Uterus (tissue), 4 donors: ENCODE measurements at places on chromosomes 11 and 22. TPM values are rescaled to one million over a fixed set of nuclear protein-coding genes. Genes with fewer than 3 reads are reported as not detected.
A peak's percentile ranks its signal among the peaks of the same experiment; 100 is the strongest.

DNA sequence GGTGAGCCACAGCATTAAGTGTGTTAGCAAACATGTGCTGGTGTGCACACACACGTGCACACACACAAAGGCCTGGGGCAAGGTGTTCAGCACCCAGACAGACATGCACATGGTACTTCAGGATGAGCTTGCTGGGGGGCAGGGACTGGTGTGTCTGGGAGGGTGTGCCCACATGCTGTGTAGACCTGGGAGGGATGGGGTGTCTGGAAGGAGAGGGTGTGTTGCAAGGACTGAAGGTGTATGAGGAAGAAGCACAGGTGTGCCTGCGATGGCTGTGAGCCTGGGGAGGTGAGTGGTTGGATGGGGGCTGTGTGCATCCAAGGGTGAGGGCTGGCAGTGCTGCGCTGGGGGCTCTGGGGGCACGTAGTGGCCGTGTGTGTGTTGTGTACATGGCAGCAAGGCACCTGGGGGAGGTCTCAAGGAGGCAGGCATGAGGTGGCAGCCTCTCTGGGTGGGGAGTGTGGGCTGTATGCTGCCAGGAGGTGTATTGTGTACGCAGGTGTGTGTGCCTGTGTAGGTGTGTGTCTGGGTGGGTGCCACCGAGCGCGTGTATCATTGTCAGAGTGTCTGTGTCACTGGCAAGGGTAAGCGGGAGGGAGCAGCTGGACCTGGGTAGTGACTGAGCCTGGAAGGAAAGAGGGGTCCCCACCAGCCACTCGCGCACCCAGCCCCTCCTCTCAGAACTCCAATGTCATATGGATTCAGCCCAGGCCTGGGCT lies 2.2 kb downstream of the NRXN2 start:
- no peaks in the 10 kb centered on the region for H3K36me3 ChIP-seq
- H3K4me1 ChIP-seq: no peaks in the 10 kb centered on the region
- H3K27ac ChIP-seq: no peak overlapping the region

The OR51B2 gene
- total RNA-seq: not detected

The FIBIN gene
- total RNA-seq: 40.3 TPM

DNA sequence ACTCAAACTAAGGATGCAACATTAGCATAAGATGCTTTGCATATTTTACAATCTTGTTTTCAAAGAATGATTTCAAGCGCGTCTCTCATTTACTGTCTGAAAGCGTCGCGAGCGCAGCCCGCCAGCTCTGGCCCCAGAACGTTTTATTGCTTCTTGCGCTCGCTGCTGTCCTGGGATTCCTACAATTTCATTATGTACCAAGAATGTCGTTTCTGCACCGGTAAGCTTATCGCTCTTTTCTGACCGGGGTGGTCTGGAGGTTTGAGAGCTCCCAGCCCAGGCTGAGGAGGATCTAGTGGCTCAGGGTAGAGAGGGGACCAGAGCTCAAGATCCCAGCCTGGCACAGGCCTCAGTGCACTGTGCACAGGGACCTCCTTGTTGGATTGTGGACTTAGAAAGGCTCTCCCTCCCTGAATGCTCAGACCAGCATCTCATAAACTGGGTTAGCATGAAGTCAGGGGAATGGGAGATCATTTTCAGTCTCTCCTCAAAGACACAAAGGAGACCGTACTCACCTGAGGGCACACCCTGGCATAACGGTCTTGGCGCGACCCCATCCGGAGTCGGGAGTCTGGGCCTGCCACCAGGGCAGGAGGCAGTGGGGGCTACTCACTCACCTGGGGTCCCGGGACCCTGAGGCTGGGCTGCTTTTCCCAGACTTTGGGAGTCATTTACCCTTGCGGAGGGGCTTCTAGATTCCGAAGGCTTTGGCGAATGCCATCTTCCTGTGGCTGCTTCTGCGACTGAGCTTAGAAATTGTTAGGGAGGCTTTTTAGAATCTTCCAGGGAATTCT lies 817.4 kb downstream of the BRD1 start:
- no peaks in the 10 kb centered on the region for H3K4me1 ChIP-seq
- H3K27ac ChIP-seq: no peak overlapping the region
- no peaks in the 10 kb centered on the region for H3K36me3 ChIP-seq

GRCh38 chr22:47899894-47900293 lies 1137.4 kb downstream of the TBC1D22A start:
- H3K27me3 ChIP-seq: no peaks in the 10 kb centered on the region
- no peaks in the 10 kb centered on the region for H3K4me1 ChIP-seq
- DNase-seq: no peak
- H3K36me3 ChIP-seq: no peaks in the 10 kb centered on the region
- no peak overlapping the region for H3K27ac ChIP-seq
- no peak overlapping the region for H3K4me3 ChIP-seq

DNA sequence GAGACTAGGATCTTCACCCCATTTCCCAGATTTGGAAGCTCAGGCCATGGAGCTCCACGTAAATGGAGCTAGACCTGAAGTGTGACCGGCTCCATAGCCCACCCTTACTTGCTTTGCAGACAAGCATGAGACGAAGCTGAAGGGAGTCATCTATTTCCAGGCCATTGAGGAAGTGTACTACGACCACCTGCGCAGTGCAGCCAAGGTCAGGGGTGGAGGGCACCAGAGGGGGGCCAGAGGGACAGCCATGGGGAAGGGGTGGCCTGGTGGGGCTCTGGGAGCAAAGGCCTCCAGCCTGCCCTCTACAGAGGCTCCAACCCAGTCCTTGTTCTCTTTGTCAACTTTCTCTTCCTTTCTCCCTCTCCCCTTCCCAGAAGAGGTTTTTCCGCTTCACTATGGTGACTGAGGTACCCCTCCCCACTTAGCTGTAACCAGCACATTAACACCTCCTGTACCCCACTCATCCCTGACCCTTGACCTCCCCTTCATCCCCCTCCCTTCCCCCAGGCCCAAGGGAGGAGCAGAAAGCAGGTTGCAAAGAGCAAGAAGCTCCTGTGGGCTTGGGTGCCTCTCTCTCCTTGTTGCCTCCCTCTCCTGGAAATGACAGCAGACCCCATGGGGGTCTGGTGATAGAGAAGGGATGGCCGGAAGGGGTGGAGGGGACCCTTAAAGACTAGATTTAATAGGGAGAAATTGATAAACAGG lies 23.8 kb downstream of the TREH start:
- no peaks in the 10 kb centered on the region for H3K36me3 ChIP-seq
- no peak overlapping the region for H3K27ac ChIP-seq
- DNase-seq: no peak
- no peaks in the 10 kb centered on the region for H3K27me3 ChIP-seq
- no peak overlapping the region for H3K4me3 ChIP-seq

DNA sequence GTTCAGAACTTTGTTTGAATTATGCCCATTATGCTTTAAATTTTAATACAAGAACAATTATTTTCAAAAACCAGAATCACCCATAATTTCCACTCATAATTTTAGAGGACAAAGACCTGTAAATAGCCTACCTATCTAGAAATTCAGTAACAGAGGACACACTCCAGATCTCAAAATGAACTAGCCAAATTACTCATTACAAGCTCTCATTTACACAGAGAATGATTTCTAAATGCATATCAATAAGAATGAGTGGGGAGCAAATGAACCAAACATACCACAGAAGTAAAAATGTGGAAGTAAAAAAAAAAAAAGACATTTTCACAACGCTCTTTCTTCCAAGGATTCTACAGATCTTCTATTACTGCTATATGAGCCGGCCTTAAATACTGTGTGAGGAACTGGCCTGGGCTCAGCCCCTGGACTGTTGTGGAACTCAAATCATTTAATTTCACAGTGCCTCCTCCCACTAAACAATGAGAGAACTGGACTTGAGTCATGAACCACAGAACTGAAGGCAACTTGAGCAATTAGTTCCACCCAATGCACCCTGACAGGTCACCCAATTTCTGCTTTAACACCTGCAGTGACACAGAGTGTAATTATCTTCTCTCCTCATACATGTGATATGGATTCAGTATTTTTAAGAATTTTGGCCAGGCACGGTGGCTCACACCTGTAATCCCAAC lies 8.0 kb downstream of the MRTFA start:
- no peaks in the 10 kb centered on the region for H3K36me3 ChIP-seq
- no peak for DNase-seq
- no peaks in the 10 kb centered on the region for H3K4me1 ChIP-seq
- no peaks in the 10 kb centered on the region for H3K27me3 ChIP-seq
- no peak overlapping the region for H3K27ac ChIP-seq
- no peak overlapping the region for H3K4me3 ChIP-seq

- H3K36me3 ChIP-seq: no peaks in the 10 kb centered on the region
- H3K4me3 ChIP-seq: no peak overlapping the region
- H3K4me1 ChIP-seq: no peaks in the 10 kb centered on the region
- DNase-seq: no peak
- H3K27ac ChIP-seq: no peak overlapping the region
Measured at GRCh38 chr11:132050049-132050448, 679.6 kb downstream of the NTM start.

- H3K27me3 ChIP-seq: no peaks in the 10 kb centered on the region
- H3K4me3 ChIP-seq: no peak overlapping the region
- H3K36me3 ChIP-seq: no peaks in the 10 kb centered on the region
- no peak overlapping the region for H3K27ac ChIP-seq
- H3K4me1 ChIP-seq: no peaks in the 10 kb centered on the region
Measured at GRCh38 chr11:76680518-76681425, 10.2 kb upstream of the LRRC32 start.

GRCh38 chr11:47333886-47334443 lies 18.5 kb downstream of the MYBPC3 start:
- no peaks in the 10 kb centered on the region for H3K27me3 ChIP-seq
- H3K4me1 ChIP-seq: no peaks in the 10 kb centered on the region
- no peaks in the 10 kb centered on the region for H3K36me3 ChIP-seq
- H3K4me3 ChIP-seq: no peak overlapping the region
- H3K27ac ChIP-seq: no peak overlapping the region
- no peak for DNase-seq

The OR52I2 gene
- not detected for total RNA-seq

GRCh38 chr11:110160016-110160415 lies 66.8 kb downstream of the ZC3H12C start:
- H3K4me1 ChIP-seq: no peaks in the 10 kb centered on the region
- H3K27ac ChIP-seq: no peak overlapping the region
- H3K4me3 ChIP-seq: no peak overlapping the region

DNA sequence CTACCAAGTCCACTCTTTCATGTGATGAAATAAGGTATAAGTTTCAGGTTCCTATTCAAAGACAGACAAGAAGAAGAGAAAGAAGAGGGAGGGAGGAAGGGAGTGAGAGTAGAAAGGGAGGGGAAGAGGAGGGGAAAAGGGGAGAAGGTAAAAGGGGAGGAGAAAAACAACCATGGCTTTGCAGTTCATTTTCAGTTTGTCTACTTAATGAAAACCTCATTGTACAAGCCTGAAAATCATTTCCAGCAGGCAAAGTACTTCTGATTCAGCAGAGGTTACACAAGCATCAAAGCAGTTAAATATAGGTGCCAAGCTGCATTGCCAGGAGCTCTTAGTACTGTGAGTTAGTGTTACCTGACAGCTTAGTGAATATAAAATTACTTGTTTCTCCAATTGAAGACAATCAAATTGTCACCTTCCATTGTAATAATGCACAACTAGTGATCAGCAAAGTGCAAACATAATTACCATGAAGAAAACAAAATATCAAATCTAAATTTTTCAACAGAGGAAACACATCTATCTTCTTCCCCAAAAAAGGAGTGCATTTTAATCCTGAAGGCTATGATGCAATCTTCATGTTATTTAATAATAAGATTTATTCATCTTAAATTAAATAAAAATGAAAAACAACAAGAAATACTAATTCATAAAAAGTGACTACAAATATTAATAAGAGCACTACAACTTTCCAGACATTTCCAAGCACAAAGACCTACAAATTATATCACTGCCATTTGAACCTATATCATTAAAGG lies 8.2 kb downstream of the SOX6 start:
- H3K27ac ChIP-seq: no peak overlapping the region
- H3K36me3 ChIP-seq: no peaks in the 10 kb centered on the region
- DNase-seq: no peak
- no peaks in the 10 kb centered on the region for H3K27me3 ChIP-seq

- peaks cover 9% of the 10 kb centered on the region for H3K4me1 ChIP-seq
- no peaks in the 10 kb centered on the region for H3K36me3 ChIP-seq
- H3K4me3 ChIP-seq: no peak overlapping the region
- no peaks in the 10 kb centered on the region for H3K27me3 ChIP-seq
- H3K27ac ChIP-seq: peak overlapping the region; percentile 47
Measured at GRCh38 chr11:44014968-44015623, 32.7 kb upstream of the ACCSL start.

- H3K4me3 ChIP-seq: no peak overlapping the region
- no peaks in the 10 kb centered on the region for H3K36me3 ChIP-seq
- no peak for DNase-seq
- no peaks in the 10 kb centered on the region for H3K27me3 ChIP-seq
Measured at GRCh38 chr11:95680169-95680929, 109.2 kb downstream of the FAM76B start.

DNA sequence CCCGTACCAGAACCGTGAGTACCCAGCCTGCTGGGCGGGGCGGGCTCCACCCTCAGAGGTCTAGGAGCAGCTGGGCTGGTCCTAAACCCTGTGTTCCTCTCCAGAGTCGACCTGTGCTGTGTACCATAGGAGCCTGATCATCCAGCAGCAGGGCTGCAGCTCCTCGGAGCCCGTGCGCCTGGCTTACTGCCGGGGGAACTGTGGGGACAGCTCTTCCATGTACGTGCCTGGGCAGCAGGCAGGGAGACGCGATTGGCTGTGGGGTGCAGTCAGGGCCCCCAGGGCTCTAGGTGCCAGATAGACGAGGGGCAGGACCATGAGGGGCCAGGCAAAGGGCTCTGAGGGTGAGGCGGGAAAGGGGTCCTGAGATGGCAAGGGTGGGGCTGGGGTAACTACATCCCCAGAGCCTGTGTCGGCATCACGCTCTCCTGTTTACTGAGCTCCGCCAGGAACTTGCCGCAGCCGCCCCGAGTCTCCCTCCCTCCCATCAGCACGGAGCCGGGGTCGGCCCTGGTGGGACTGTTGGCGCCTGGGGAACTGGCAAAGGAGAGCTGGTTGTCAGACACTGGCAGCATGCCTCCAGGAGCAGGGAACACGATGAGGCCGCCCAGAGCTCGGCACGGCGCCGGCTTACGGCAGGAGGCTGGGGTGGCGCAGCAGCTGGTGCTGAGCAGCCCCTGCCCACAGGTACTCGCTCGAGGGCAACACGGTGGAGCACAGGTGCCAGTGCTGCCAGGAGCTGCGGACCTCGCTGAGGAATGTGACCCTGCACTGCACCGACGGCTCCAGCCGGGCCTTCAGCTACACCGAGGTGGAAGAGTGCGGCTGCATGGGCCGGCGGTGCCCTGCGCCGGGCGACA lies 22.9 kb upstream of the MUC5B start:
- H3K4me1 ChIP-seq: no peaks in the 10 kb centered on the region
- H3K27ac ChIP-seq: no peak overlapping the region
- no peak overlapping the region for H3K4me3 ChIP-seq
- no peak for DNase-seq
- H3K36me3 ChIP-seq: no peaks in the 10 kb centered on the region

The CRYBA4 gene
- not detected for total RNA-seq

- no peaks in the 10 kb centered on the region for H3K4me1 ChIP-seq
- peak overlapping the region; percentile 52 for H3K4me3 ChIP-seq
- DNase-seq: peak; percentile 31
- no peaks in the 10 kb centered on the region for H3K27me3 ChIP-seq
- H3K27ac ChIP-seq: peak overlapping the region; percentile 98
- no peaks in the 10 kb centered on the region for H3K36me3 ChIP-seq
Measured at GRCh38 chr11:10930224-10930971, 72.5 kb upstream of the ZBED5 start.

The GUCY1A2 gene
- total RNA-seq: 98.0 TPM
